ENCODE measurements at places on chromosomes 6 and 20. TPM values are rescaled to one million over a fixed set of nuclear protein-coding genes. Genes with fewer than 3 reads are reported as not detected.

The PI16 gene
- polyA plus RNA-seq = 2.9 TPM

The SCRT2 gene
- 0.10 TPM for polyA plus RNA-seq

DNA sequence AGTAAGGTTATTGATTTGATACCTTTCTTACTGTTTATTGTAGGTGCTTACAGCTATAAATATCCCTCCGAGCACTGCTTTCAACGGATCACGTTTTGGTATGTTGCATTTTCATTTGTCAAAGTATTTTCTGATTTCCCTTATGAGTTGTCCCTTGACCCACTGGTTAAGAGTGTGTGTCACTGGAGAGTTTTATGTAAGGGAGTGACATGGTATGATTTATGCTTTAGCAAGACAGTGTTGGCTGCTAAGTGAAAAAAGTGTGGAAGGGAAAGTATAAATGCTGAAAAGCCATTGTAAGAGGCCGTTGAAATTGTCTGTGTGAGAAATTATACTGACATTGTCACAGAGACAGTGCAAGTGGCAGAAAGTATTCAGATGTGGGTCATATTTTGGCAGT, 72.0 kb downstream of the SYCP2 start:
- no peak for DNase-seq

DNA sequence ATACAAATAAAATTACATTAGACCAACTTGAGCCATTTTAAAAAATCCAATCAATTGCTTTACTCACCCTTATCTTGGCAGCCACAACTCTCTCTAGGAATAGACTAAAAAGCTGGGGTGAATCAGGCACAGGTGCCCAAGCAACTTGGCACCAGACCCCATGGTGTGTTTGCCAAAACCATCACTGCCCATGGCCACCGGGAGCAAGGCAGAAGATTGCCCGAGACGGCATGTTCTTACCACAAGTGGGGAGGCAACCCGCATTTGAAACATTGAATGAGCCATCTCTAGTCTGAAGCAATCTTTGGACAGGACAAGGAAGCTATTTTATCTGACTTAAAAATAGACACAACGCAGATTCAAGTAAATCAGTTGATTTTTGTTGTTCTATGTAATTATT, 69.0 kb downstream of the SMLR1 start:
- DNase-seq = no peak

DNA sequence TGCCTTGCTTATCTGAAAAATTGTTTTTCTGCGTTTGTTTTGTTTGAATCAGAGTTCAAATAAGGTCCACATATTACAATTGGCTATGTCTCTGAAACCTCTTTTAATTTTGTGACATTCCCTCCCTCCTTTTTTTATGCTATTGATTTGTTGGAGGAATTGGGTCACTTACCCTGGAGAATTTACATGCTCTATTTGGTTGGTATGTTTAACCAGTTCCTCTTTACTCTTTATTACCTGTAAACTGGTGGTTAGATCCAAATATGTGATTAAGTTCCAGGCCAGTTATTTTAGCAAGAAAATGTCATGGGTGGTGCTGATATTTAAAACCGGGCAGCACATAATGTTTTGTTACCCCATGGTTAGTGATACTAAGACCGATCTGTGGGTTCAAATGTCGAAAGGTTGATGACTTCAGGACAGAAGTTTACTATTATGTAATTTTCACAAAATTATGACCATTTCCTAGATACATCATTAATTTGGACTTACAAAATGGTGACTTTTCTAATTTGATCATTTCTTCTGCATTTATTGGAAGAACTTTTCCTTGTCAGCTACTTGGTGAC, 77.3 kb downstream of the KIZ start:
- no peak for DNase-seq

All from right renal pelvis (tissue), 4 donors.